ENCODE measurements at places on chromosomes 16 and 17.

GRCh38 chr17:59520251-59520650 lies 45.2 kb upstream of the DHX40 start:
- DNase-seq = no peak

GRCh38 chr17:74539281-74539820 lies 6.6 kb downstream of the CD300C start:
- no peak for DNase-seq

GRCh38 chr16:81473066-81473488 lies 28.5 kb downstream of the CMIP start:
- DNase-seq = no peak

- DNase-seq = no peak
Measured at GRCh38 chr17:64276961-64277505, 14.0 kb upstream of the TEX2 start.

DNA sequence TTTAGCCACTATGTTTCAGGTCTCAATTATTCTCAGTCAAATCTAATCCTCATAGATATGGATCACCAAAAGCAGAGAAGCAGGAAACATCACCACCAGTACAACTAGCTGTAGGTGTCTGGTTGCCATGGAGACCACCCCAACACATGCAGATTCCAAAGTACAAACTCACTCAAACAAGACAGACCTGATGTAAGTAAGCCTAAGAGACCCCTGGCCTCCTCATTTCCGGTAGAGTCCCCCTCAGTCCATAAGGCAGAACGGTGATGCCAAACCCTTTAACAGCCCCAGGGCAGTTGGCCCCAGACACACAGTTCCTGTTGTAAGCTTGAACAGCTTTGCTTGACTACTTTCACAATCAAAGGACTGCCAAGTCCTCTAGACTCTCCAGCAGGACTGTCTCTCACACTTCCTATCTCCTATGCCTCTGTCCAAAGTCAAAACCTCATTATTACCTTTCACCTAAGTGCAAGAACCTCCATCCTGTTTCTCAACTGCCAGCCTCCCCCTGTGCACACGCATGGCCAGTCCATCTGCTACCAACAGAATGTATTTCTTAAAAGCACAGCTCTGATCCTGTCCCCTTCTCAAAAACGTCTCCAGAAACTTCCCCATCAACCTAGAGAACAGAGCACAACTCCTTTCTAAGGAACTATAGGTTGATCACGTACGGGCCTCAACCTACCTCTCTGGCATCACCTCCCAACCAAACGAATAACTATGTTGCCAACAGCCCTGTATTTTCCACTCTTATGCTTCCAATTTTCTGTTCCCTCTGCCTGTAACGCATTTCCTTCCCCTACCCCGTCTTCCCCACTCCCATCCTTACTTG lies 23.9 kb downstream of the SLC39A11 start:
- no peak for DNase-seq

GRCh38 chr16:31488468-31489297 lies 5.8 kb downstream of the SLC5A2 start:
- no peak for DNase-seq

GRCh38 chr17:5466295-5466694 lies 2.5 kb downstream of the DHX33 start:
- DNase-seq = no peak
